ENCODE measurements at places on chromosomes 4 and X.

DNA sequence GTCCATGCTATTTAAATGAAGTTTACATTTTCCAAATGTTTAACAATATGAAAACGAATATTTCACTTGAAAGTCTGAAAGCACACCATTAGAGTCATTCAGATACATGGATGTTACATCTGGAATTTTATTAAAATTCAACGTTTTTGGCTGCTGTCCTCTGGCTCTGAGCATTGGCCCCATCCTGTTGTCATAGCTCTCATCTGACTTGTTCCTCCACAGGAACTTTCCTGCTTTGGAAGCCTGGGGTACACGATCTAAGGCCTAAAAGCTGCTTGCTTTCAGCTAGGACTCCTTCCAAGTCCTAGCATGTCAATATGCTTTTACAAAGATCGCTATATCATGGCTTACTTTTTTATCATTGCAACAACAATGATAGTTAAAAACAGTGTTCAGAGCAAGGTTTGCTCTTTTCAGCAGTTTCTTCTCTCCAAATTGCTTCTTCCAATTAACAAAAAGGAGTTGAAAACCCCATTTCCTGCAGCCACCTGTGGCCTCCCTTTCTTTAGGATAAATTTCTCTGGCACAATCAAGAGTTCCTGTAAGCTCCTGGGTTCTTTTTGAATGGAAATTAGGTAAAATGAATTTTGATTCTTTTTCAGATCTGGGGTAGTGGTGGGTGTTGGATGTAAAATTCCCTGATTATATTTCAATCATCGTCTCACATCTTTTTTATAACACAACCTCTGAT lies 413.4 kb upstream of the AGA start:
- DNase-seq = no peak

DNA sequence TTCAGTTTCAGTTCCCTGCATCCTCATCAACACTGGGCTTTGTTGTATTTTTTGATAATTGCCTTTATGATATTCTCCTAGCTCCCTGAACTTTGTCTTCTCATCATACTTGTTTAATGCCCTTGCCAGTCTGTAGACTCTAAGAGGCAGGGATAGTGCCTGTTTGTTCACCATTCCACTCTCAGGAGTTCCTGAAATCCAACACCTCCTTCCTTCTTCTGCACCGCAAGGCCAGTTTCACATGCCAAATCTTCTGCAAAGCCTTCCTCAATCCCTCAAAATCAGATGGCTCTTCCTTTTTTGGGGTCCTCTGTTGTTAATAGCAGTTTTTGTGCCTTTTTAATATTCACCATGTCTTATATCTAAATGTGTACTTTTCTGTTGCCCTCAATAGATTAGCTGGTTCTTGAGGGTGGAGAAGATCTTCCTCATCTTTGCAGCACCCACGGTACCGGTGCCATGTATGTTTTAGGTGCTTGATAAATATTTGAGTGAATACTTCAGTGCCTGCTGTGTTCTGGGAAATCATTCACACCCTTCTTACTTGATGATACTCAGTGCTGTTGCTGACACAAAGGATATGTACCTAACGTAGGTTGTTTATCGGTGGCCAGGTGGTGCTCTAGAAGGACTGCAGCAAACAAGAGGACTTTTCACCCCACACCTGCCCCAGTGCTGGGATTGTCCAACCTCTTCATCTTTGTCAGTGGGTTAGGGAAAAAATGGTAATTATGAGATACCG lies 85.3 kb upstream of the LIMCH1 start:
- no peak for DNase-seq

- DNase-seq = no peak
These were observed 1.6 kb upstream of the HADH start for GRCh38 chr4:107987916-107988762.

DNA sequence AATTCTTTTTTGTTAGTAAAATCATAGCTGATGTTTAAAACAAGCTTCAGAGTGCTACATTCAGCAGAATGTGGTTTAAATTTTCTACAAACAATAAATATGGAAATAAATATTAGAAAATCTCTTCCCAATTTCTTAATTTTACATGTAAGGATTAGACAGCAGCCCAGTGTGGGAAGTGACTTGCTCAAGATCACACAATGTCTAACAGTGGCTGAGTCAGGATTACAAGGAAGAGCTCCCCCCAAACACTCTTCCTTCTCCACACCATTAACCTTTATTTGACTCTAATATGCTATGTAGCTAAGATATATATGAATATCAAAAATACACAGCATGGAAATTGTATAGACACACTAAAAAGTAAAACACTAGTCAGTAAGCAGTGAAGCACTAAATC lies 59.5 kb downstream of the SLC10A7 start:
- DNase-seq = no peak

GRCh38 chrX:140712413-140713173 lies 3.0 kb downstream of the LINC00632 start:
- no peak for DNase-seq

- peak; percentile 89 for DNase-seq
These were observed 6.7 kb downstream of the TEC start for GRCh38 chr4:48262926-48263325.

GRCh38 chr4:150950657-150951288 lies 64.3 kb downstream of the LRBA start:
- DNase-seq = peak; percentile 13

DNA sequence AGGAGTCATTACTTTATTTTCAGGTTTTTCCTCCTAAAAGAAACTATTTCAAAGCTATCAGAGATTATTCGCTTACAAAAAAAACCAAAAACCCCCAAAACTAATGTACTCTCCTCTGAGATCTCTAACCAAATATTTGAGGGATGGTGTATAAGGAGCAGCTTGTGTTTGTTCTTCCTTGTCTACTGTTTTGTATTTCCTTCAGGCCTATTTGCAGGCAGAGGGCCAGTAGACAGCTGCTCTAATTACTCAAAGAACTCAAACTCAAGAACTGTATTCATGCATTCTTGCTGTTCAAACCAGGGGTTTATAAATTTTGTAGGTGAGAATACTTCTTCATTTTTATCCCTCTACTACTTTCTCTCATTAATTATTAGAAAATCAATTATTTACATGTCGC lies 51.3 kb downstream of the SH3RF1 start:
- DNase-seq = no peak

DNA sequence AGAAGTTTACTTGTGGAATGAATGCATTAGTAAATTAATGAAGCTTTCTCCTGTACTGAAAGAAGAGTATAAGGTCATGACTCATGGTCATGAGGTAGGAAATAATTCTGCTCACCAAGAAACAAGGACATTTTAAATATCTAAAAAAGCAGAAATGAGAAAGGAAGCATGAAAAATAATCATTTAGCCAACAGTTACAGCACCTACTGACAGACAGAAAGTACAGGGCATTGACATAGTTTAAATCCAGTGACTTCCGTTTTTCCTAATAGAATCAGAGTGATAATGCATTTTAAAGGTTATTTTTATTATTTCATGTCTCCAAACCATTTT lies 30.5 kb upstream of the ACSL1 start:
- no peak for DNase-seq

- DNase-seq = peak; percentile 14
These were observed 49.7 kb upstream of the ANKRD17 start for GRCh38 chr4:73308286-73308685.

DNA sequence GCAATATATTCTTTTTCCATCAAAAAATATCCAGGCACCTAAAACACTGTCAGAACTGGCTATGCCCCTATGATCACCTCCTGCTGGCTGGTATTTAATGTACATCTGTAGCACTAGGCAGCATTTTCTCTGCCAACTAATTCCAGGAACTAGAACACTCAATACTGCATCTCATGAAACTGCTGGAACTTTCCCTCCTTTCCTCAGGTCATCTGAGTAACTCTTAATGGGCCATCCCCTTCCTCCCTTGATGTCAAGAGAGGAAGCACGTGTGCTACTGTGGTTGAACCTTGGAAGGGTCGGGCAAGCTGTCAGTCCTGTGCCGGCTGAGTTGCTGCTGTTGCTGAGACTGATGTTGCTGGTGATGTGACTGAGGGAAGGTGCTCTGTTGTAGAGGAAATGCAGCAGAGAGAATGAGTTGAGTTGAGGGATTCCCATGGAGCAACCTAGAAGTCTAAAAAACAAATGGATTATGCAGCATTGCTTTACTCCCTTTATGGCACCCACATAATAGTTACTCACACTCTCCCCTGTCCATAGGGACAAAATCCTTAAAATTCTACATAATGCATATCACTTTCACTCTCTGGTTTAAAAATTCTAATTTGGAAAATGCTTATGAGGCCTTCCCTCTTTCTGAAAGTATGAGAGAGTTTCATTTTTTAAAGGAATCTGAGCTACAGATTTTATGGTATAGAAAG lies 39.5 kb downstream of the TMEM165 start:
- DNase-seq = no peak

- DNase-seq = no peak
These were observed 8.8 kb upstream of the ENAM start for GRCh38 chr4:70619778-70620177.

DNA sequence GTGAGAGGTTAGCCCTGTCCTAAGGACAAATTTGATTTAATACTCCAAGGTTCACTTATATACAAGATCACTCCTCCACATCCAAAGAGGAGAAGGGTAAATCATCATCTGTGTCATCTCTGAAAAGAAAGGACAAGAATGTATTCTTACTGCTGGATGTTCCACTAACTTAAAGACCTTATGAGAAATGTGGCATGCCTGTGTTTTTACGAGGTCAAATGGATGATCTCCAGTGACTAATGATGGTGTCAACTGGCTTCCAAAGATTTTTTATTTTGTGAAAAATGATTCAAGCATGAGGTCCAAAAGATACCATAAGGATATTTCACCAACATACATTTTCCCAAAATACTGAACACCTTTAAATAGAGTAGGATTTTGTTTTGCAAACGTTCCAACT lies 143.4 kb downstream of the PTCHD1 start:
- DNase-seq = peak; percentile 32

GRCh38 chrX:40009462-40009851 lies 88.3 kb downstream of the BCOR start:
- DNase-seq = no peak

GRCh38 chr4:84366907-84367306 lies 132.2 kb downstream of the NKX6-1 start:
- no peak for DNase-seq

DNA sequence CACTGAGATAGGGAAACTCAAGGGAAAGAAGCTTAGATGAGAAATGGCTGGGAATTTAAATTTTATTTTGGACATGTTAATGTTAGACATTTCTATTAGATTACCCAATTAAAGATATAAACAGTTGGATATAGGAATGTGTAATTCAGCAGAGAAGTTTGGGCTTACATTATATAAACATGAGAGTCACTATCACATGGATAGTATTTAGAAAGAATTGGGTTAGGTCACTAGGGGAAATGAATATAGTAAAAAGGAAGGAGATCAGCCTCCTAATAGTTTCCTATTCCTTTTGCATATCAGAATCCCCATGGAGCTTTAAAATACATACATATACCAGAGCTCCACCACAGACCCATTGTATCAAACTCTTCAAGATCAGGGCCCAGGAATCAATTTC lies 19.6 kb upstream of the CXCL5 start:
- no peak for DNase-seq

GRCh38 chr4:170849969-170850368 lies 760.2 kb upstream of the AADAT start:
- no peak for DNase-seq

DNA sequence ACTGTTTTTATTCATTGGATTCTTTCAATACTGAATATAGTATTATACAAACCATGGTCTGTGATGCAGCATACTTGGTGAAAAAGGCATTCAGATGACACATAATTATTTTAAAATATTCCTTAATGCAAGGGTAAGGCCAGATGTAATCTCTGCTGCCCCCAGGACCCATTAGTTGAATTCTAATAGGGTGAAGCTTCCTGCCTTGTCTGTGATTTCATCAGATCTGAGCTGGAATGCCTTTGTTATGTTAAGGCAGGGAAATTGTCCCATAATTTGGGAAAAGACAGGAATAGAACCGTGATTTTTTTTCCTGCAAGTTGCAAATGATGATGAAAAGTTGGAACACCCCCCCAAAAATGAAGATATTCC lies 26.1 kb downstream of the ZRSR2 start:
- no peak for DNase-seq

GRCh38 chrX:121569609-121570008 lies 522.2 kb downstream of the GLUD2 start:
- DNase-seq = no peak

DNA sequence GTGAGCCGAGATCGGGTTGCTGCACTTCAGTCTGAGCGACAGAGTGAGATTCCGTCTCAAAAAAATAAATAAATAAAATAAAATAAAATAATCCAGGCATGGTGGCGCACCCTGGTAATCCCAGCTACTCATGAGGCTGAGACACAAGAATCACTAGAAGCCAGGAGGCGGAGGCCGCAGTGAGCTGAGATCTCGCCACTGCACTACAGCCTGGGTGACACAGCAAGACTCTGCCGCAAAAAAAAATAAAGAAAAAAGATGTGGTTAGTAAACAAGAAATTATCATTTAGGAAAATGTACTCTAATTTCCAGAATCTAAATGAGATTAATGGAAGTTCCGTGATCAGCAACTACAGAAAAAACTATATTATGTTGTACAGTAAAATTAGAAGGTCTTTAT lies 14.5 kb upstream of the LRBA start:
- DNase-seq = no peak

DNA sequence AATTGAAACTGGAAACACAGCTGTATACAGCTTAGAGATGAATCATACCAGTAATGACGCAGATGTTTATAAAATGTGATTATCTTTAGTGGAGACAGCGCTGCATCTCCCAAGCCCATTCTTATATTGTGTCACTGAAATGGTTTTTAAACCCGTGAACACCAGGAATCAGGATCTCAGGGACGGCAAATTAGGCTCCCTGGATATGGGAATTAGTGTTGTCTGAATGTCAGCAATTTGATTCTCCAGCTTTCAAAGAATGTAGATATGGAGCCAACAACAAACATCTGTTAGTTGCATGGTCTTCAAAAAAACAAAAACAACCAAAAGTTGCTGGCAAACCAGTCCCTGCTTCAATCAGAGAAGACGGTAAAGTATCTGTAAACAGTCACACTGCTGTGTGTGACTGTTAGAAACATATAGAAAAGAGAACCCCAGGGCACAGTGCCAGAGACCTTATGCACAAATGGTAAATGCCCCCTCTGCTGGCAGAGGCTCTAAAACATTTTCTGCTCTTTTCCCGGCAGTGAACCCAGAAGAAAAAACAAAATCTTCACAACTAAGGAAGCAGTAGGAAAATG lies 351.9 kb upstream of the FTHL17 start:
- DNase-seq = peak; percentile 22

DNA sequence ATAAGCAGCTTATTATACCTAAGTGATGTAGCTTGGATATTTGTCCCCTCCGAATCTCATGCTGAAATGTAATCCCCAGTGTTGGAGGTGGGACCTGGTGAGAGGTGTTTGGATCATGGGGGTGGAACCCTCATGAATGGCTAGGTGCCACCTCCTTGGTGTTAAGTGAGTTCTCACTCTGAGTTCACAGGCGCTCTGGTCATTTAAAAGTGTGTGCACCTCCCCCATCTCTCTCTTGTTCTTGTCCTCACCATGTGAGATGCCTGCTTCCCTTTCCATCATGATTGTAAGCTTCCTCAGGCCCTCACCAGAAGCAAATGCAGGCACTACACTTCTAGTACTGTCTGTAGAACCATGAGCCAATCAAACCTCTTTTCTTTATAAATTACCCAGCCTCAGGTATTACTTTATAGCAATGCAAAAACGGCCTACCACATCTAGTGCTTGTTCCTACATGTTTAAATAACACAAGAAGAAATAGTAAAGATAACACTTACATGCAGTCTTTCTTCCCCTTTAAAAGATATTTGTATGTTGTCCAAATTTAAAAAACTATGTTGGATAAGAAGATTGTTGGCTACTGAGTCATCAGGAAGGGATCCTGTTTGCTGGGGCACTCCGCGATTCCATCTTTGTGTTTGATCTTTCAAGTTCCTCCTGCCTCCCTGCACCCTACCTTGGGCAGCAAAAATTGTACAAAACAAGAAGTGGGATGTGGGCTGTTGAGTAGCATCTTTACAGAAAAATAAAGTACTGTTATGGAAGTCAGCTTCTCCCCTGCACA lies 29.7 kb downstream of the PPP1R2C start:
- no peak for DNase-seq

All from RCC 7860 (cell line).